ENCODE measurements at places on chromosomes 16 and 17.

GRCh38 chr16:89557690-89558490 is 2.6 kb upstream of the RPL13 start:
- DNase-seq, result no peak

DNA sequence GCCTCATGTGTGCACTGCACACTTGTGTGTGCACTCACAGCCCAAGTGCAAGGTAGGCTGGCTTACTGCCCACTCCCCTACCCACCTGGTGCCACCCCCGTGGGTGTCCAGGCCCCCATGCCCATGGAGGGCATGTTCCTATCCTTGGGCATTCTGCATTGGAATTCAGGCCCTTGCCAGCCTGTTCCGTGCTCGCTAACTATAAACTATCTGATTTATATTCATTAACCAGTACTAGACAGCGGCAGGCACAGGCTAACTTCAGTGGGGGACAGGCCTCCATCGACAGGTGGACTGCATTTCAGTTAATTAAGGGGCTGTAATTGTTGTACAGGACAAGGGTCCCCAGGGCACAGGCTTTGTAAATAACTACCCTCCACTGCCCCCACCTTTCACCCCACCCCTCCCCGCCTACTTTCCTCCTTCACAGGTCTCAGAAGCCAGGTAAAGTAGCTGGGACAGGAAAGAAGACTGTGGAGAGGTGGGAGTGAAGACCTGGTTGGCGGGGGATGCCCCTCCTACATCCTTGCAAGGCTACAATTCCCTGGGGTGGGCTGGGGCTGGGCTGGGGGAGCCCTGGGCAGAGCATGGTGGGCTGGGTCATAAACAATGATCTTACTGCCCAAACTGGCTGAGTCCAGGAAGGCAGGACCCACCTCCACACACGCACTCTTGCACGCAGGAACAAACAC is 119.0 kb upstream of the LHX1 start:
- DNase-seq, result no peak

DNA sequence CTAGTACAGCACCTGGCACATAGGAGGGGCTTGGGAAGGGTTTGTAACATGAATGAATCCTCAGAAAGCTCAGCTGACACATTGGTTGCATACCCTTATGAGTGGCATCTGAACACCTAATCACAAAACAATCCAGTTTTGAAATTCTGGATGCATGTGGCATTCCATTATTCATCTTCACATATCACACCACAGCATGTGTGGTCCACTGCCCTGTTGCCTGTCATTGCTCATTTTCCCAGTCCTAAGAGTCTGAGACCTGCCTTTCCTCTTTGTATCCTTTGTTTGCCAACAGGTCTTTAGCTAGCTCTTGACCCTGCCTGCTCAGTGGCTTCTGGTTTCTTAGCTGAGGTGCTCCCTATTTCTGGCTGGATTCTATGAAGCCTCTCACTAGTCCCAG is 170.8 kb upstream of the ASIC2 start:
- DNase-seq, result no peak

DNA sequence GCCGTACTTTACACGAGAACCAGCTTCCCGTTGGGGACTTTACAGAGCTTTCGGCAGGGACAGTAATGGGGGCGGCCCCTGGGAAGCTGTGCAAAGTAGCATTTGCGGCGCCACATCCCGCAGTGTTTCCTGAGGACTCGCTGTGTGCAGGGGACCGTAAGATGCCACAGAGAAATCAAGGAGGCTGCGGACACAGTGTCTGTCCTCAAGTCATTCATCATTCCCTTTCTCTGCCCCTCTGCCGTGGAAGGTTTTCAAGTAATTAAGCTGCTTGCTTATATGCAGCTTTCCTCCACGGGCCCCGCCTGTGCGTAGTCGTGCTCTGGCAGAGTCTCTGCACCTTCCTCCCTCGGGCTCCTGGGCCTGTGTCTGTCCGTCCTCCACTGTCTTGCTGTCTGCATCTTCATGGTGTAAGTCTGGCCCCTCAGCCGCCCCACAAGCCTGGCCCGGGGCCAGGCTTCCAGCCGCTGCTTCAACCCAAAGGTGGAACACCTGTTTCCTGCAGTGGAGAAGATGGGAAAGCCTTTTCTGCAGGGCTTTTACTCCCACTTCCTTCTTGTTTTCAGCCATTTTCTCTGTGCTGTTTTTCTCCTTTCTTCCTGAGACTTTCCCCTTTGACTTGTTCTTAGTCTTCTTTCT is 216.9 kb upstream of the CHMP6 start:
- no peak for DNase-seq

- DNase-seq, result peak; percentile 48
These were observed 23.0 kb upstream of the NSRP1 start for GRCh38 chr17:30093463-30094147.

GRCh38 chr17:80904036-80904753 is 87.4 kb upstream of the CHMP6 start:
- DNase-seq, result no peak

DNA sequence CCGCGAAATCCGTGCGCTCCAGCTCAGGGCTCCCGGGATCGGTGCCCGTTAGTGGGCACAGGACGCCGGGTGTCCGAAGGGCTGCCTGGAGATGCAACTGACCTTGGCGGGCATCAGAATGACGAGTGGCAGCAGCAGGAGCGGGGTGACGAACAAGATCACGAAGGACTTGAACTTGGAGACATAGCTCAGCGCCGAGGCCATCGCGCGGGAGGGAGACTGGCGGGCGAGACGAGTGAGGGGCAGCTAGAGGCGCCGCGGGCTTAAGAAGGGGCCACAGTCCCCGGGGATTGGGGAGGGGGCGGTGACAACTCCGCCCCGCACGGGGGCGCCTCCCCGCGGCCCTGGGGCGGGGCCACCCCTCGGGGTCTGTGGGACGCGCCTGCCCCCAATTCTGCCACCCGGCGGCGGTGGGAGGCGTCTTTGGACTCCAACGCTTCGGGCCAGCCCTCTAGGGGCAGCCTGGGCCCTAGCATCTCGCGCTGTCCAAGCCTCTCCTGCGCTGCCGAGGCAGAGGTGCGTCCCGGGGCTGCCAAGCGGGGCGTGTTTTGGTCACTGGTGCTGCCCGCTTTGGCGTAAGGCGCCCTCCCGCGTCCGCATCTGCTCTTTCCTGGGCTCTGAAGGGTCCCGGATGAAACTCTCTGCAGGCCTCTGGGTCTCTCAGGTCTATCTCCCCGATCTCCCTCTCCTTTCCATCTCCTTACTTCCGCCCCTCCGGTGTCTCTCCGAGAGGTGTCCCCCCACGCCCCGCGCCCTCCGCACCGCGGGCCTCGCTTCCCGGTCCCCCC is at the start of gene SLC13A5:
Gene SLC13A5, minus strand, starts transcription at position 240 of the 788 bp plus-strand sequence. Its CDS starts 36 bp downstream, at position 204.
- DNase-seq, result peak; percentile 30

DNA sequence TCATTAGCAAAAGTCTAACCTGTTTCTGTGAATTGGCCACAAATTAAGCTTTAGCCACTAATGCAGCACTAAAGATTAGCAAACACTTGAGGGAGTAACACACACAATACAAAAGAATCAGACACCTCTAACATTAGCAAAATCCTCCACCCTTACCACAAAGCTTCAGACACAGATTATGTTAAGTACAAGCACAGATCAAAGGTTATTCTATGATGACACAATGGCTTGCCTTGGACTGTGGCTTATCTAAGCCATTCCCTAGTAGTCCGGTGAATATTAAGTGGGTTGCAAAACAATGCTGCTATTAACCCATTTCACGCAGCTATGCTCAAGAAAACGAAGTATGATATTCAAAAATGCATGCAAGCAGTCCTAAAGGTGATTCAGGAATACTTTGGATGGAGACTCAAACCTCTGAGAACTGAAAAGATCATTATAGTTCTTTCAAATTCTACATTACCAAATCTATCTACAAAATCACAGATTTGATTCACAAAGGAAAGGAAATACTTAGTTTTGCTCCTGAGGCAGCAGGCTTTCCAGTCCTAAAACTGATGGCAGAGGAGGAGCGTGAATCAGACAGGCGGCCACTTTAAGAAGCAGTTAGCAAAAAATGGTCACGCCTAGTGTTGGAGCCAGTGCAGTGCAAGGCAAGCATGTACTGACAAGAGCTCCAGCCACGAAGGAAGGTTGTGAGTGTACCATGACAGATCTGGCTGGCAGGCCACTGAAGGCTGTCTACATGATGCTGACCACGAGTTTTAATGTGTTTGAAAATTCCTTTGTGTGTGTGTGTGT is 67.2 kb downstream of the PARN start:
- DNase-seq, result no peak

- DNase-seq, result no peak
These were observed 77.6 kb upstream of the TNRC6C start for GRCh38 chr17:77880711-77881450.

- no peak for DNase-seq
These were observed 68.8 kb downstream of the RAB11FIP4 start for GRCh38 chr17:31460226-31460721.

DNA sequence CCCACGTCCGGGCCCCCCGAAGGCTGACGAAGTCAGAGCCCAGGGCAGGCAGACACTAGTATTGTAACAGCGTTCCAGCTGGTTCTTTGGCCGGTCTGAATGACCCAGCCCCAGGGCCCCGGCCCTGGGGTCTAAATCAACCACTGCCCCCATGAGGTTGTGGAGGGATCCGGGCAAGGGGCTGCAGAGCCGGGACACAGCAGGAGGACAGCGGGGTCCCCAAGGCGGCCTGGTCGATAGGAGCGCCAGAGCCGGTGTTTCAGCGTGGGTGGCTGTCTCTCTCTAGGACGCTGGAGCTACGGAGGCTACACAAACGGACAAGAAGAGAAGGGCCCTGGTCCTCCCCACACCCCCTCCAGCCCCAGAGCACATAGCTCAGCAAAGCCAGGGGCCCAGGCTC is 101.8 kb downstream of the RBFOX3 start:
- no peak for DNase-seq

- DNase-seq, result peak; percentile 7
These were observed 188.0 kb upstream of the GSE1 start for GRCh38 chr16:85425074-85425662.

DNA sequence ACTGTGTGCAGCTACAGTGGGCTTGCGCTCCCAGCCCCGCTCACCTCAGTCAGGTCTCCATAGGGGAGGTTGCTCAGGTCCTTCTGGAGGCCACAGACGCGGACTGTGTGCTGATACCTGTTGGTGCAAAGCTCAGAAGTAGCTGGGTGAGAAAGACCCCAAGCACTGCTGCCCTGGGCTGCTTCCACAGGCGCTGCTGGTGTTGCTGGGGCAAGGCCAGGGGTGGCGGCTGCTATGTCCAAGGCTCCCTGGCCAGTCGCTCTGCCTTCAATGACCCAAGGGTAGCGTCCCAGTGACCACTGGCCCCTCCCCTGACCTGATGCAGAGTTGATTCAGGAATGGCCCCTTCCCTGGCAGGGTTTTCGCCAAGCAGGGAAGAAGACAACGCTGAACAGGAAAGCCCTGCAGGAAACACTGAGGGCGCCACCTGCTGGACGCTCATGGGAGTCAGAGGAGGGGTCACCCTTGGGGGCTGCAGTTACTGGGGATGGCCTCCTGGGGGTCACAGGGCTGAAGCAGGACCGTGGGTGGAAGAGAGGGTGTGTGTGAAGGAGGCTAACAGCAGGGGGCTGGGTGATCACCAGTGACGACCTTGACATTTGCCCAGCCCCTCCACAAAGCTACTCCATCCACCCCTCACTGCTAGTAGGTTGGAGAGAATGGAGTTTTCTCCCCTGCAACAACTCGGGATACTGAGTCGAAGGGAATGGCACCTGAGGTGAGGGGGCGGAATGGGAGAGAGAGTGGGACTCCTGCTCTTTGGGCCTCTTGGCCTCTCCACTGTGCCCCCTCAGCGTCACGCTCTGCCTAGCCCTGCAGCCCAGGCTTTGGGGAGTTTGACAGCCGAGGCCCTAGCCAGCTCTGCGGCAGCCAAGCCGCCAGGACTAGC is 38.3 kb downstream of the ABCC12 start:
- DNase-seq, result peak; percentile 73

DNA sequence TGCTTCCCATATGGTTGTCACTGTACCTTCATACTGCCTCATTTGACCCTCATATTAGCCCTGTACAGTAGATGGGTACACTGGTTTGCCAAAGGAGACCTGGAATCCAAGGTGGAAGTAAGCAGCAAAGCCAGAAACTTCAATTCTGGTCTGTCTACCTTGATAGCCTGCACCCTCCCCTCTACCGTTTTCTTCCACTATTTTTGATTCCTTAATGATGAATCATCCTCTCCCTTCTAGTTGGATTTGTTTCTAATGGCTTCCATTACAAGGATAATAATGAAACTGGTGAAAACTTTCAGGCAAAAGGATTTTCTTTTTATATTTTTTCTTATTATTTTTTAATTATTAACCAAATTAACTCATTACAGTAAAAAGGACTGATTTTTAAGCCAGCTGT is 17.3 kb downstream of the TAC4 start:
- DNase-seq, result no peak

GRCh38 chr17:51770027-51770759 is 388.3 kb downstream of the CA10 start:
- no peak for DNase-seq

DNA sequence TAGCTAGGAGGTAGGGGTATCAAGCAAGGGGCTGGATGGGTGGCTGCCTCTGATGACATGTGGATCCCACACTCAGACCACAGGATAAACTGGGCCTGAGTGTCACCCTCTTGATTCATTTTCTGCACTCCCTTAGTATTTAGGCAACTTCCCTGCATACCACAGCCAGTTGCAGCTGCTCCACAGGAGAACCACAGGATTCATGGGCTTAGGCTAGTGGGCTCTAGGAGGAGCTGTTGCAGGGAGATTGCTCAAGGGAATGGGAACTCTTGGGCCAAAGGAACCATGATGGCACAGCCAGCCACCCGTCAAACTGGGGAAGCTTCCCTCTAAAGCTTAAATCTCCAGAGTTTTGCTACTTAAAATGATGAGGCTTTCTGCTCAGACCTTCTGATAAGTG is 269.7 kb upstream of the ASIC2 start:
- DNase-seq, result no peak

- DNase-seq, result no peak
These were observed 1.9 kb upstream of the HSF4 start for GRCh38 chr16:67162506-67163163.

DNA sequence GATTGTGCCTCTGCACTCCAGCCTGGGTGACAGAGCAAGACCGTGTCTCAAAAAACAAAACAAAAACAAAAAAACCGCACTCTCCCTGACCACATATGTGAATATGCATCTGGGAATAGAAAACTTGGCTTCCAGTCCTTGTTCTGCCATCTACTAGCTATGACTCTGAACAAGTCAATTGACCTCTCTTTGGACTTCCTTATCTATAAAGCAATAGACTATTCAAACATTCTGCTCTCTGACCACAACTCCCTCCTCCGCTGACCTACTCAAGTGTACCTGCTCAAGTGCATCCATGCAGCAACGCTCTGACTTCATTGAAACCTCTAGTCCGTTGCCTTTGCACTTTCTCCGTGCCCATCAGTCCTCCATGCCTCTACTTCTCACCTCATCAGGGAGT is 52.6 kb upstream of the KDM6B start:
- DNase-seq, result no peak

DNA sequence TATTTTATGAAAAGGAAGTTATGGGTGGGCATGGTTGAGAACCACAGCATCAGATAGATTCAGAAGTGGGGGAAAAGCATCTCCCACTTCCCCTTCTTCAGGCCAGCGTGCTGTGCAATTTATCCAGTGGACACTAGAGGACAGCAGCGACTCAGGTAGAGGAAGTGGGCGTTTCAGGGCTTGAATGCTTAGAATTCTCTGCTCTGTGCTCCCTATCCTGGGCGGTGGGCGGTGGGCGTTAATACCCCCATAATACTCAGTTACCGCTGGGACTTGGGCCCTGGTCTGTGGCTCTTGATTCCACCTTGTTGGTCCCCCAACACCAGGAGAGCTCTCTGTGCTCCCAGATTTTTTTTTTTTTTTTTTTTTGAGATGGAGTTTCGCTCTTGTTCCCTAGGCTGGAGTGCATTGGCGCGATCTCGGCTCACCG is 3.7 kb upstream of the LYZL6 start:
- peak; percentile 62 for DNase-seq

Data from activated naive CD4-positive, alpha-beta T cell treated with anti-CD3 and anti-CD28 coated beads, Interleukin-2, amount 10 ng/mL, durations not matched to agents 7 days and 5 days (primary cell).